ENCODE measurements at places on chromosomes 2 and 18. TPM values are rescaled to one million over a fixed set of nuclear protein-coding genes. Genes with fewer than 3 reads are reported as not detected.

The XDH gene
- polyA plus RNA-seq, result 0.17 TPM

The SETBP1 gene
- polyA plus RNA-seq, result 6.3 TPM

The TNFAIP6 gene
- polyA plus RNA-seq, result not detected

The RNU2-63P gene
- polyA plus RNA-seq, result not detected

The ARHGAP15 gene
- polyA plus RNA-seq, result not detected

- peaks cover 23% of the 10 kb centered on the region for H3K4me1 ChIP-seq
- no peak overlapping the region for H3K27ac ChIP-seq
- no peaks in the 10 kb centered on the region for H3K36me3 ChIP-seq
- no peak overlapping the region for H3K4me3 ChIP-seq
Measured at GRCh38 chr2:85163675-85164074, 30.5 kb downstream of the TCF7L1 start.

DNA sequence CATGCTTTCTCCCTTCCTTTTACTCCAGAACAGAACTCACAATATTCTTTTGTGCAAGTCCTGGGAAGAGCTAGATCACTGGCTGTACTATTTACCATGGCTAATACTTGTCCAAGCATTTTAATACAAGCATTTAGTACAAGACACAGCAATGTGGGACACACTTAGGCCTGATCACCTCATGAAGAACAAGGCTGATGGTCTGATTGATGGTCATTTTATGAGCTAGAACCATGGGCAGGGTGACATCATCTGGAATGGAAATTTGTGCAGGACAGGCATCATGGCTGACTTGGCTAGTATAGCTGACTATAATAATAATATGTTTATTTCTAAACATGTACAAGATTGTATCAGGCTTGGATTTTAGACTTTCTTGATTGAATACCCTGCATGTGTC lies 374.2 kb upstream of the HNMT start:
- no peak overlapping the region for H3K4me3 ChIP-seq
- H3K4me1 ChIP-seq, result no peaks in the 10 kb centered on the region
- H3K27me3 ChIP-seq, result no peaks in the 10 kb centered on the region
- H3K36me3 ChIP-seq, result no peaks in the 10 kb centered on the region
- no peak overlapping the region for H3K27ac ChIP-seq

- no peak for DNase-seq
- no peak overlapping the region for H3K4me3 ChIP-seq
- no peaks in the 10 kb centered on the region for H3K27me3 ChIP-seq
- H3K36me3 ChIP-seq, result no peaks in the 10 kb centered on the region
- H3K27ac ChIP-seq, result no peak overlapping the region
Measured at GRCh38 chr2:122009561-122009960, 254.1 kb downstream of the TSN start.

DNA sequence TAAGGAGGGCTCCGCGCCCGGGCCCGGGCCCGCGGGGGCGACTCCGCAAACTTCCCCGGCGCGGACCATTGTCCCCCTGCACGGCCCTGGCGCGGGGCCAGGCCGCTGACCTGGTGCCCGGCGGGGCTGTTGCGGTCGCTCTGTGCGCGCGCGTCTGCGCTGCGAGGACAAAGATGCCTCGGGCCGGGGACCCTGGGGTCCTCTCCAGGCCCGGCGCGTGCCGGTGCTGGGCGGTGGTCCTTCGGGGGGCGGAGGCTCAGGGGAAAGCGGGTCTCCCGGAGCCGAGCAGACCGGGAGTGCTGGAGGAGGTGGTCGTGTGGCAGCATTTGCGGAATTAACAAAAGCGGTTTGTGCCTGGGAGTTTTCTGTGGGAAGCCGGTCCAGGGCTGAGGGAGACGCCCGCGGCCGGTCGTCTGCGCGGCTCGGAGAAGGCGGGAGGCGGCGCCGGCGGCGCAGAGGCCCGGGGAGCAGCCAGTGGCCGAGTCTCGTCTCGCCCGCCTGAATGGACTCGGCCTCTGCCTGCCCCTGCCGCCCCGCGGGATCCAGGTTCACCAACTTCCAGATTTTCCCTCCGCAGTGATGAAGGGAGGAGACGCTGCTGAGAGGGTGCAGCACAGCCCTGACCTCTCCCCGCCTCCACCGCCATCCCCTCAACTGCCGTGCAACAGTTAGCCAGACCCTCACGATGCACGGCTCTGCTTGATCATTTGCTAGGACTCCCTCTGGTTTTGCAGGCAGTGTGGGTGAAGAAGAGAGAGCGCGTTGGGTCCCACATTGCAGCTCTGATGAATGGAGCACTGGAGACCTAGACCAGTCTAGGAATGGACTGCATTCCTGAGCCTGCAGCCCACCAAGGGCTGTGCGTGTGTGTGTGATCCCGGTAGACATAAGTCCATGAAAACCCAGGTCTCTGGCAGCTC lies 705 bp downstream of the EFR3B start:
- peak overlapping the region; percentile 81 for H3K4me3 ChIP-seq
- H3K4me1 ChIP-seq, result peaks cover 9% of the 10 kb centered on the region
- peak overlapping the region; percentile 76 for H3K27ac ChIP-seq
- H3K36me3 ChIP-seq, result no peaks in the 10 kb centered on the region
- DNase-seq, result peak; percentile 73
- peaks cover 10% of the 10 kb centered on the region for H3K27me3 ChIP-seq

- peaks cover 17% of the 10 kb centered on the region for H3K4me1 ChIP-seq
- peaks cover 49% of the 10 kb centered on the region for H3K36me3 ChIP-seq
- H3K27me3 ChIP-seq, result no peaks in the 10 kb centered on the region
- H3K27ac ChIP-seq, result no peak overlapping the region
- H3K4me3 ChIP-seq, result no peak overlapping the region
Measured at GRCh38 chr2:11767779-11768178, 21.3 kb downstream of the LPIN1 start.

DNA sequence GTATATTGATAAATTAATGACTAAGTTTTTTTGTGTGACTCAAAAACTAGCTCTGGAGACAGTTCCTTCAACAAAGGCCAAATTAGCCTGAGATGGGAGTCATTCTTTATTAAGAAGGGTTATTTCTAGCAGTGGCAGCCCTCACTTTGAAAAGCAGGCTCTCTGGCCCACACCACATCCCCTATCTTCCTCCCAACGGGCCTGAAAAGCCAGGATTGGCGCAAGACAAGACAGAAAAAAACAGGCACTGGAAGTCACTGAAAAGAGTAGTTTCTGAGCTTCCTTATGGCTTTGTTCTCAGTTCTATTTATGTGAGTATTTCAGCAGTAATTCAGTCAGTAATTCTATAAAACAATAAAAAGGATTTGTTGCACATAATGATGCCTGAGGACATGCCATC lies 149.0 kb downstream of the LAMA3 start:
- no peaks in the 10 kb centered on the region for H3K27me3 ChIP-seq
- H3K36me3 ChIP-seq, result no peaks in the 10 kb centered on the region
- no peak overlapping the region for H3K4me3 ChIP-seq
- peak; percentile 44 for DNase-seq

GRCh38 chr2:67321588-67321903 lies 75.6 kb upstream of the ETAA1 start:
- H3K36me3 ChIP-seq, result no peaks in the 10 kb centered on the region
- no peaks in the 10 kb centered on the region for H3K27me3 ChIP-seq
- H3K27ac ChIP-seq, result no peak overlapping the region
- no peak overlapping the region for H3K4me3 ChIP-seq
- peaks cover 26% of the 10 kb centered on the region for H3K4me1 ChIP-seq

DNA sequence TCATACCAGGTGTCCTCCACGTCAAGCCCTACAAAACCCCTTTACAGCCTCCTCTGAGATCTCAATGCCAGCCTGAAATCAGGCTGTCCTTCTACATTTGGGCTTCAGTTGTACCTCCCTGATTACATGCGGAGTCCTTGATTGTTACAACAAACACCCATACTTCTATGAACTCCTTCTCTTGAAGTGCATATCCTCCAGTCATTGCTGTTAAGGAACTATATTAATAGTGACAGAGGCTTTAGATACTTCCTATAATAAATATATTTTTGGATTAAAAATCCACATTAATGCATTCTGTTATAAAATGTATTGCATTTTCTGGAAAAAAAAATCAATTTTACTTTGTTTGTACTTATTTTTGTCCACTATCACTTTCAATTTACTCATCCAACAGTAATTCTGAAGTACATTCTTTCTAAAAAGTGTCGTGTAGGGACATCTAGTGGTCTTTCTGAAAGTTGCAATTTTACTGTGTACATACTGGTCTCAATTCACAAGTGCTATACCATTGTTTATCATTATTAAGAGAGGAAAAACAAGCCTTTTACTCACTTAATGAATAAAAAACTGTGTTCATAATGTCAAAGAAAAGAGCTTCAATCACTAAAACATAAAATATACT lies 316.4 kb downstream of the DSEL start:
- no peaks in the 10 kb centered on the region for H3K27me3 ChIP-seq
- H3K4me3 ChIP-seq, result no peak overlapping the region
- H3K36me3 ChIP-seq, result no peaks in the 10 kb centered on the region
- no peak overlapping the region for H3K27ac ChIP-seq

- H3K27ac ChIP-seq, result no peak overlapping the region
- no peaks in the 10 kb centered on the region for H3K36me3 ChIP-seq
- peaks cover 13% of the 10 kb centered on the region for H3K4me1 ChIP-seq
- DNase-seq, result no peak
- H3K27me3 ChIP-seq, result no peaks in the 10 kb centered on the region
Measured at GRCh38 chr18:49021076-49021432, 70.3 kb upstream of the SMAD7 start.

DNA sequence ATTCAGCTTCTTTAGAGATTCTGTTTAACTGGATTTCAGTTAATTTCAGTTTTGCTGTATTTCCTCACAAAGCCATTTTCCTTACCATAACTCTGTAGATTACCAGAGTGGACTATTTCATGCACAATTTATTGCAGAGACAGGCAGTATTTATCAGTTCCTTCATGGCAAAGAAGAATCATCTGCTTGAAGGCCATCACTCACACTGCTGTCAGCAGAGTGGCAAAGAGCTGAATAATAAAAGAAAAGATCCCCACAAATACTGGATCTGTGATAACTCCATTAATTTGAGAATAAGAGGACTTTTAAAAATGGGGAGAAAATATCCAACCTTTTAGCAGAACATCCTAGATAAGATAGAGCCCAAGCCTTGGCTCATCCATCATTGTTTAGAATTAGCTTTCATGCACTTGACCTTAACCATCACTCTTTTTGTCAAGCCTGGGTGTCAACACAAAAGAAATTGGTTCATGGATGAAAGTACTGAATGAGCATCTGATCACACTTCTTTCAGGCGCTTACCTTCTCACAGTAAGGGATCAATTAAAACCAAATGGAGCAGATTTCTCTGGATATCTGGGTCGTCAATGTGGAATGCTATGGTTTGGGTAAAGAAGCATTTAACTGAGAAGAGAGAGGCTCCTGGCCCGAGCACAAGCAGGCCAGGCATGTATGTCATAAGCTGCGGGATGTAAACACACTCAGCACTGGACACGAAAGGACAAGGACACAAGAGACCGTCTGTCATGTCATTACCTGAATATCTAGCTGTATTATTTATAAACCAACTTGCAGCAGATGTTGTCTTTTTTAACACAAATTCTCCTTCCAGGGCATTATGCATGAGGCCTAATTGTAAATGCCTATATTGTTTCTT lies 376.2 kb downstream of the ZNF521 start:
- DNase-seq, result no peak
- no peak overlapping the region for H3K27ac ChIP-seq
- no peak overlapping the region for H3K4me3 ChIP-seq

DNA sequence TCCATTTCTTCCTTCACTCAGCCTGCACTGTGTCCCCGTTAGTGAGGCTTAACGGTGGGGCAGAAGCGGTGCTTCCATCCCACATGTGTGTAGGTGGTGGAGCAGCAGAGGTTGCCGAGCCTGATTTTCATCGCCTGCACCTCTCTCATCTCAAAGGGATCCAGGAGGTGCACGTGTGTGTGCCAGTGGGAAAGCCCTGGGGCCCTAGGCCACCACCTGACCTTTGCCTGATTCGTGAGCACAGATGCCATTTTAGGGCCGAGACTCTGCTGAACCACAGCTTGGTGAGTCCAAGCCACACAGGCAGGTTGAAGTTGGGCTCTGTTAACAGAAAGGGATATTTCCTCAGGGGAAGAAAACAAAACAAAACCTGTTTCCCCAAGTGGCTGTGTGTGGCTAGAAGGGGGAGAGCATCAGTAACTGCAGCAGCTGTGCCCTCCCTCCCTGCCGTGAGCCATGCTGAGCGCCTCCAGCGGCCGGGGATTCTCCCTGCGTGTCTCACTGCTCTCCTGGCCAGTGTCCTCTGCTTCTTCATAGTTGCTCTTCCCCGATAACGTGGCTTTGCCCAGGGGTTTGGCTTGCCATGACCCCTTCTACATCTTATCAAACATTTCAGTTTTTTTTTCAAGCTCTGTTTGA lies 81.5 kb downstream of the MAPRE2 start:
- no peak overlapping the region for H3K4me3 ChIP-seq
- no peaks in the 10 kb centered on the region for H3K36me3 ChIP-seq
- H3K27me3 ChIP-seq, result no peaks in the 10 kb centered on the region
- peaks cover 10% of the 10 kb centered on the region for H3K4me1 ChIP-seq
- no peak overlapping the region for H3K27ac ChIP-seq
